ENCODE measurements at places on chromosomes 12 and 14. TPM values are rescaled to one million over a fixed set of nuclear protein-coding genes. Genes with fewer than 3 reads are reported as not detected.

Gene INHBC
- total RNA-seq = not detected

DNA sequence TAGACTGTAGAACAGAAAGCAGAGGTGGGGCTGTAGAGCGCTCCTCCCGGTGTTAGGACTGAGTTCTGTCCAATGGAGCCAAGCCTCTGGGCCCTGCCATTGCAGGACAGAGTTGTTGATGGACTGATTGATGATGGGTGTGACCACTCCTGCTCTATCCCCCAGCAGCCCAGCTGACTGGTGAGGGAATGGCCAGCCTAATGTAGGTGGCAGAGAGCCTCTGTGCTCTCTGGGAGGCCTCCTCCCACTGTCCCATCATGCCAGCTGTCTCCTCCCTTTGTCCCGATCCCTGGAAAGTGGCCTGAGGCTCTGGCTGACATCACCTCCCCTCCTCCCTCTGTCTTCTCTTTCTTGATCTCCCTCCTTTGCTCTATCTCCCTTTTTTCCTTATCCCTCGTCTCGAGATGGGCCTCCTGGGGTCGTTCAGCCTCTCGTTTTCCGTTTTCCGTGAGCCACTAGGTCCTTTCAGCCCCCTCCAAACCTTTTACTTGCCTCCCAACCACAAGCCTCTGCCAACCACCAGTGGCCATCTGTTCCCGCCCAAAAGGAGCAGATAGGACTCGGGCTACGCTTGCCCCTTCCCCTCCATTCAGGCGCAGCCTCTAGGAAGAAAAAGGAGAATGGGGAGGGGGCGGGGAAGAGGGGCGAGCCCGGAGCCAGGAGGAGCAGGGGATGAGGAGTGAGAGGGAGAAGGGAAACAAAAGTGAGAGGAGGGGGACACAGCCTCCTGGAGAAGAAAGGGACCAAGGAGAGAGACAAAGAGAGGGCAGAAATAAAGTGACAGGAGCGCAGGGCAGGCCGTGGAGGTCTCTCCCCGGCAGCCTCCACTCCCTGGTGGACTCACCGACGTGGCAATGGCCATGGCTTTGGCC lies 572 bp downstream of the EFS start:
- DNase-seq = peak; percentile 83

Gene HVCN1
- total RNA-seq = 5.6 TPM

DNA sequence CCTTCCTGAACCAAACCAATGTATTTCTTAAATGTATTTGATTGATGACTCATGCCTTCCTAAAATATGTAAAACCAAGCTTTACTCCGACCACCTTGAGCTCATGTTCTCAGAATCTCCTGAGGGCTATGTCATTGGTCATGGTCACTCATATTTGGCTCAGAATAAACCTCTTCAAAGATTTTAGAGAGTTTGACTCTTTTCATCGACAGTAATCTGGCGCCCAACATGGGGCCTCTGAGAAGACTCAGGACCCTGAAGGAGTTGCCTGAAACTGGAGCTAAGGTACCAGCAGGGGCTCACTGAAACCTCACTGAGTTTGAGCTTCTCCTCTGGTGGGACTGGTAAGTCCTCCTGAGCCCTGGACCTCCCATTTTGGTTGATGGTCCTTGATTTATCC lies 17.2 kb upstream of the PSMC1 start:
- DNase-seq = no peak

- DNase-seq = no peak
These were observed 3.2 kb downstream of the DACT1 start for GRCh38 chr14:58640959-58641358.

DNA sequence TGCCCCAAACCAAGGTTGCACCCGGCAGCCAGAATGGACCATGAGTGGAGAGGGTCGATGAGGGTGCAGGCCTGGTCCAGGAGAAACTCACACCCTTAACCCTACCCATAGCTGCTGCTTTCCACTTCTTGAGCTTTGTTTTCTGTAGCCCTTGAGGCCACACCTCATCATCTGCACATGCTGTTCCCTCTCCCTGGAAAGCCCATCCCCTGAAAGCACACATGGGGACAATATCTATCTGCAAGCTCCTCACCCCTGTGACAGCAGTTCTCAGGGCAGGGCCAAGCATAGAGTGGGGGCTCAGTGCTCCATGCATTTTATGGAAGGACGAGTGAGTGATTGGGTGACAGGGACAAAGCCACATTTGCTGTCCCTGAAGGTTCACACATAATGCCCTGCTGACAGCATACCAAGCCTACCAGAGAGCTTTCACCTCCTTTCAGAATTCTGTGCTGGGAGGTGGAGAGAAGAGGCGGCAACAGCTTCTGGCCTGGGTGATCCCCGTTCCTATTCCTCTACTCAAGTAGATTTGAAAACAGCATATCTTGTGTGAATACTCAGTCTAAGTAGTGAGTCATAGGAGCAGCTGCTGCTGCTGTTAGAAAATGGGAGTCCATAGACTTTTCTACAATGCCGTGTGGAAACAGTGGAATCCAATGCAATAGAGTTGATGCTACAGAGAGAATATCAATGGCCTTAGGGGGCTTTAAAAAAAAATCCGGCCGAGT lies 44.6 kb downstream of the SRGAP1 start:
- DNase-seq = no peak

Gene C12orf54
- total RNA-seq = 0.31 TPM

Gene AMN
- total RNA-seq = 0.58 TPM

Gene CLEC6A
- total RNA-seq = not detected

DNA sequence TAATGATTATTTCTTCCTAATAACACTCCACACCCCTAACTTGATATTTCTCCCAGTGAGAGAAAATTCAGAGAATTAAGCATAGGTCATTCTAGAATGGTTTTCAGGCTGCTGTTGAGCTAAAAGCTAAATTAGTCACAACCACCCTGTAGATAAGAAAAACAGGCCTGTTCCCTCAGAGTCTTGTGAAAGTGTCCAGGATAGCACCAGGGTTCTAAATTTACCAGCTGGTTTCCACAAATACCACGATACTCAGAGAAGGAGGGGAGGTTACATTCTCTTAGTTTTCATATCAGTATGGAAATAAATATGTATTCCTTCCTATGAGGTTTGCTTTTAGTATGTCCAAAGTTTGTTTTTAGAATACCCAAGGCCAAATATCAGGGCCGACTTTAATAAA lies 66.0 kb upstream of the YARS2 start:
- no peak for DNase-seq

GRCh38 chr12:121331248-121331647 lies 21.0 kb downstream of the ANAPC5 start:
- no peak for DNase-seq

DNA sequence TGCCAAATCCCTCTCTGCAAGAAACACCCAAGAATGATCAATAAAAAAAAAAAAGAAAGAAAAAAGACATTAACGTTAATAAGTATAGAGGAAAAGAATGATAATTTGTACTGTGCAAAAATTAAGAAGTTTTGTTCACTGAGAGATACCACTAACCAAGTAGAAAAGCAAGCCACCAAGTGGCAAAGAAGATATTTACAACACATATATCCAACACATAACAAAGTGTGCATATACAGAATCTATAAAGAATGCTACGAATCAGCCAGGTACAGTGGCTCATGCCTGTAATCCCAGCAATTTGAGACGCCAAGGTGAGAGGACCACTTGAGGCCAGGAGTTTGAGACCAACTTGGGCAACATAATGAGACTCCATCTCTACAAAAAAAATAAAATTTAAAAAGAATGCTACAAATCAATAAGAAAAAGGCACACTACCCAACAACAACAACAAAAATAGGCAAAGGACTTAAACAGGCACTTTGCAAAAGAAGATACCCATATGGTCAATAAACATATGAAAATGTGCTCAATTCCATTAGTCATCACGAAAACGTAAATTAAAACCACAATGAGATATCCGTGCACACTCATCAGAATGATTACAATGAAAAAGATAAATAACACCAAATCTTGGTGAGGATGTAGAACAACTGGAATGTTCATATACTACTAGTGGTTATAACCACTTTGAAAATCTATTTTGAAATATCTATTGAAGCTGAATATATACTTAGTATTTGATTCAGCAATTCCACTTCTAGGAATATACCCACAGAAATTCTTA lies 19.8 kb downstream of the GALNT4 start:
- DNase-seq = no peak

Gene ZFHX2
- 0.35 TPM for total RNA-seq

DNA sequence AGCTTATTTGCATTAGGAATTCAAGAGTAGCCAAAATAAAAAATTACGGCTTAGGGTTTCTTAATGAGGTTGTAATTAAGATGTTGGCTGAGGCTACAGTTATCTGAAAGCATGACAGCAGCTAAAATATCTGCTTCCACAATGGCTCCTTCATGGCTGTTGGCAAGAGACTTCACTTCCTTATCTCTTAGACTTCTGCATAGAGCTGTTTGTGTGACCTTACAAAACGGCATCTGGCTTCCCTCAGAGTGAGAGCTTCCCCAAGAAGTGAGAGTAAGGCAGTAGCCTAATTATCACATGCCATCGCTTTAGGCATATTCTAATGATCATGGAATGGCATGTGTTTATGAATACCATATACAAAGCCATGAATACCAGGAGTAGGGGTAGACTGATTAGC lies 57.6 kb downstream of the CCDC59 start:
- no peak for DNase-seq

GRCh38 chr14:104187931-104188726 lies 49.7 kb downstream of the KIF26A start:
- DNase-seq = no peak

Gene IL26
- total RNA-seq = not detected

Gene TNS2
- 49.3 TPM for total RNA-seq

GRCh38 chr14:68583548-68584280 lies 209.2 kb downstream of the ZFP36L1 start:
- DNase-seq = no peak

GRCh38 chr12:93706824-93707223 lies 29.6 kb downstream of the CRADD start:
- DNase-seq = no peak

GRCh38 chr12:19967001-19967400 lies 401.3 kb upstream of the PDE3A start:
- DNase-seq = no peak

Gene SLC38A4
- total RNA-seq = 5.6 TPM

DNA sequence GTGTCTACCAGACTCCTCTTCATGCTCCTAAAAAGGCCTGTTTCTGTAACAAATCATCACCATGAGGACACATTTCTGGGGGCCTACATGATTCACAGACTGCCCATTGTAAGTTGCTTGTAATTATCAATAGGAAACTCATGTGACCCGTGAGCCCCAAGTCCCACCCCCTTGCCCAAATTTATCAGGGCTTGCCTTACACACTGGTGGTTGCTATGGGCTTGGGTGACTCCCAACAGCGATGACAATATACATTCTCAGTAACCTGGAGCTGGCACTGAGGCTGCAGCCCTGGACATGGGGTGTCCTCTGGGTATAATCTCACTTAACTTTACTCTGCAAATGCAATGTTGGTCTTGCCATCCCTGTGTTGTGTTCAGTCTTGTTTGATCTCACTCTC lies 149.2 kb downstream of the NRXN3 start:
- no peak for DNase-seq

DNA sequence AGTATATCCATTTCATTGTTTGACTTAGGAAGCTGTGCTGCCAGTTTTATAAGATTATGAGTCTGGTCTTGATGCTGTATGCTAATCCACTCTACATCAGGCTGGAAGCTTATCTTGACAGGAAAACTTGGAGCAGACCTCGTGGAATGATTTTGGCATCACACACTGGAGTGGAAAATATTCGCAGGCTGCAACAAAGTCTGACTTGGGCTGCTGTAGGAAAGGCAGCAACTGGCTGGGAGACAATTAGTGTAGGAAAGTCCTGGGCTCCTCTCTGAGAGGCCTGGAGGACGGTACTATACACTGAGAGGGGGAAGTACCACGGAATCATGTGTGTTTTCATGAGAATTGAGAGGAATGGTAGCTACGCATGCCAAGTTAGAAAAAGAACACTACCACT lies 383.7 kb downstream of the ETNK1 start:
- peak; percentile 77 for DNase-seq

DNA sequence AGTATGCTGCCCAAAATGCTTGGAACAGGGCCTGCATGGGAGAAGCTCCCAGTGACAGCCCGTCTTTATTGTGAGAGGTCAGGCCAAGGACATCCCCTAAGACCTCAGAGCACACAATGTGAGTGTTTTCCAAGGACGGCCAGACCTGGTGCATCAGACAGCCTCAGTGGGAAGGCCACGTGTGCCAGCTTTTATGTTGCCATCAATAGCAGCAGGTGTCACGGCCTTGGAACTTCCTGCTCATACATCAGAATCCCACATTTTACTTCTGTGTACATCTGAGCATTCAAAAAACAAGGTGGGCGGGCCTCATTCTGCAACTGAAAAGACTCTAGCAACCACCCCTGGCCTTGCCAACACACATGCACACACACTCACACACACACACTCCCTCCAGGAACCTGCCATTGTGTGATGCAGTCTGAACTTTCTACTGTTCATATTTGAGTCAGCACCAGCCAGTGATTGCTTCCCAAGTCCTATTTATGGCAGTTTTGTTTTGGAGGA lies 753.1 kb upstream of the TBX3 start:
- DNase-seq = peak; percentile 44

GRCh38 chr14:105177082-105177481 lies 4.0 kb downstream of the NUDT14 start:
- DNase-seq = peak; percentile 78

DNA sequence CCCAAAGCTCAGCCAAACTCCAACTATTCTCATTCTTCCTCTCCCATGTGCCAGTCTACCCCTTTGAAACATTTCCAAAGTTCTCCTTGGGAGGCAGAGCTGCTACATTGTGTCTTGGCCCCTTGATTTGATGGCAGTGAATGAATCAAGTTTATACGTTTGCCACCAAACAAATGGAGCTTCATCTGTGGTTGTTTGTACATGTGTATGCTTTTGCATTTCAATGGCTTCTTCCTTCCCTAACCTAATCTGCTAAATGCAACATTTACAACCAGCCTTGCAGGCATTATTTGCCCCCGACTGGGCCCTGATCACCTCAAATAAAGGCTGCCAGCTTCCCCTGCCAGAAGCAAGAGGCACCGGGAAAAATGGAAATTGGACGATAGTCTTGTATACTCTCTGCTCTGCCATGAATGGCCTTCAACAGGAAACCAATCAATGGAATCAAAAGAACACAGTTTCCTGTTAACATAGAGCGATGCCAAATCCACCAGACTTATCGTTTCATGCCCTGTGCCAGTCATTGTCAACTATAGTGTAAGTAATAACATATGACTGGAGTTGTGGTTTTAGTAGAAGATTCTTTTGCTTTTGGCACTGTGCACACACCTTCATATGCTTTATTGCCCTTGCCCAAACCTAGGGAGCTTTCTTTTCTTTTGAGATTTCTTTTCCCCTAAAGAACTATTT lies 97.8 kb downstream of the TMEM30B start:
- peak; percentile 28 for DNase-seq

GRCh38 chr12:123763093-123763492 lies 992 bp downstream of the DNAH10 start:
- no peak for DNase-seq

Gene ABCC9
- 104 TPM for total RNA-seq

- peak; percentile 87 for DNase-seq
These were observed 18.7 kb upstream of the CTDSP2 start for GRCh38 chr12:57865084-57865751.

All from muscle of leg (tissue), 16 donors.